ENCODE measurements at places on chromosomes 11 and 22. TPM values are rescaled to one million over a fixed set of nuclear protein-coding genes. Genes with fewer than 3 reads are reported as not detected.

DNA sequence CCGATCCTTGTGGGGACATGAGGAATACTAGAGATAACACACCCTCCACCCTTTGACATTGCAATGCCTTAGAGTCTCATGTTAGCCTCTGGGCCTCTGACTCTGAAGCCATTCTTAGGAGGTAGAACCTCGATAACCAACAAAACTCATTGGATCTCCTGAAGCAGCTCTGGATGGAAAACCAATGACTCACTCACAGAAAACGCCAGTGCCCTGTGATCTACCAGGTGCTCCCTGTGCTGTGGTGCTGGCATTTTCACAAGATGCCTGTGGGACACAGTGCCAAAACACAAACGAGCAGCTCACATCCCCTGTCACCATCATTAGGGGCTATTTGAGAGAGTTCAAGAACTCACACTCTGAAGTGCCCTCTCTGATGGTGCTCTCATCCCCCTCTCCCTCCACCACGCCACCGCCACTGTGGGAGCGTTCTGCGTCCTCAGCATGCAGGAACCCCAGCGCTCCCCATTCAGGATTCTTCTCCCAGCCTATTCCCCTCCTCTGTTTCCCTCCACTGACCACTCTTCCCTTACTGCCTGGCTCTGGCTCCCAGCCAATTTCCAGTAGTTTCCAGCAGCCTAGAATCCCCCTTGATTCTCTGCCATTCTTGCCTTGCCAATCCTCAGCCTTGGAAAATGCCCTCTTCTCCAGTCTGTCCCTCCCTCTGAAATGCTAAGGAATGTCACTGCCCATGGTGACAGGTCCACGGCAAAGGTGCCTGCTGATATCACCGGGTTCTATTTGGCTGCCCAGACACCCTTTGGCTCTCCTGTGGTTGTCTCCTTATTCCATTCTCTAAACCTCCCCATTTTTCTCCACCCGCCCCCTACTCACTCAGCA is 4.7 kb upstream of the POLD4 start:
- DNase-seq, result no peak

DNA sequence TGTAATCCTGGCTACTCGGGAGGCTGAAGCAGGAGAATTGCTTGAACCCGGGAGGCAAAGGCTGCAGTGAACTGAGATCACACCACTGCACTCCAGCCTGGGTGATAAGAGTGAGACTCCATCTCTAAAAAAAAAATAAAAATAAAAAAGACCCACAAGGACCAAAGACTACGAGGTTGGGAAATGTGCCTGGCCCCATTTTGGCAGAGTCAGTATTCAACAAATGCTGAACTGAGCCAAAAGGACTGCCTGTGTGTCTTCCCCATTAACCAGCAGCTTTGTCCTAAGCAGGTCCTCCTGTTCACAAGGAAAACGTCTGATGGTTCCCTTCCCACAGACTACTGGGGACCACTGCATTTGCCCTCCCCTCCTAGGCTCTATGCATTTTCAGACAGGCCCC is 27.6 kb downstream of the ADORA2A start:
- no peak for DNase-seq

- DNase-seq, result no peak
Measured at GRCh38 chr11:79794057-79794456, 353.2 kb upstream of the TENM4 start.

- DNase-seq, result no peak
Measured at GRCh38 chr11:30059172-30059815, 42.5 kb upstream of the KCNA4 start.

GRCh38 chr22:36636916-36637315 is 66.6 kb downstream of the CACNG2 start:
- no peak for DNase-seq

GRCh38 chr11:119759324-119759723 is 30.3 kb upstream of the NECTIN1 start:
- DNase-seq, result no peak

DNA sequence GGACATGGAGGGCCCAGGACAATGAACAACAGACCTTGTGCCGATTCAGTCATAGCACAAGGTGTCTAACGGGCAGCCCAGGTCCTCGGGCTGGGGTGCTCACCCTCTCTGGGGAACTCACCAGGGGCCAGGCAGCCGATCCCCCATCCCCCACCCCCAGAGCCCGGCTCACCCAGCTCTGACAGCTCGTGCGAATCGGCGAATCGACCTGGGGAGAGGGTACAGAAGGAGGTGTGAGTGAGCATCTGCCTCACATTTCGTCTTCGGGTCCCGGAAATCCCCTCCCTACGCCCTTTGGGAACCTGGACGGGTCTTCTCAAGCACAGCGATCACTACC is 423 bp downstream of the PEX16 start:
- no peak for DNase-seq

DNA sequence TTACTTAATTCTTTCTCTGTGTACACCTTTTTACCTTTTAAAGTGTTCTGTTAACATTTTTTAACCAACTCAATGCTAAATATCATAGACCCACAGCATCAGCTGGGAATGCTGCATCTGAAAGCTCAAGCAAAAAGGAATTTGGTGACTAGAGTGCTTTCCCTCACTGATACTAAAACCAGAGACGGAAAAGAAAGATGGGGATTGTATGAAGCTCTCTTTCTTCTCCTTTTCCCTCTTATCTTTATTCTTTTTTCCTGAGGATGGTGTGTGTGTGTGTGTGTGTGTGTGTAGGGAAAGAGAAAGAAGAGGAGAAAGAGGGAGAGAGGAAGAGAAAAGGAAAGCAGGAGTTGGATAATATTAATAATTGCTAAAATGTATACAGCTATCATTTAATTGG is 4.1 kb upstream of the SIK2 start:
- DNase-seq, result no peak

DNA sequence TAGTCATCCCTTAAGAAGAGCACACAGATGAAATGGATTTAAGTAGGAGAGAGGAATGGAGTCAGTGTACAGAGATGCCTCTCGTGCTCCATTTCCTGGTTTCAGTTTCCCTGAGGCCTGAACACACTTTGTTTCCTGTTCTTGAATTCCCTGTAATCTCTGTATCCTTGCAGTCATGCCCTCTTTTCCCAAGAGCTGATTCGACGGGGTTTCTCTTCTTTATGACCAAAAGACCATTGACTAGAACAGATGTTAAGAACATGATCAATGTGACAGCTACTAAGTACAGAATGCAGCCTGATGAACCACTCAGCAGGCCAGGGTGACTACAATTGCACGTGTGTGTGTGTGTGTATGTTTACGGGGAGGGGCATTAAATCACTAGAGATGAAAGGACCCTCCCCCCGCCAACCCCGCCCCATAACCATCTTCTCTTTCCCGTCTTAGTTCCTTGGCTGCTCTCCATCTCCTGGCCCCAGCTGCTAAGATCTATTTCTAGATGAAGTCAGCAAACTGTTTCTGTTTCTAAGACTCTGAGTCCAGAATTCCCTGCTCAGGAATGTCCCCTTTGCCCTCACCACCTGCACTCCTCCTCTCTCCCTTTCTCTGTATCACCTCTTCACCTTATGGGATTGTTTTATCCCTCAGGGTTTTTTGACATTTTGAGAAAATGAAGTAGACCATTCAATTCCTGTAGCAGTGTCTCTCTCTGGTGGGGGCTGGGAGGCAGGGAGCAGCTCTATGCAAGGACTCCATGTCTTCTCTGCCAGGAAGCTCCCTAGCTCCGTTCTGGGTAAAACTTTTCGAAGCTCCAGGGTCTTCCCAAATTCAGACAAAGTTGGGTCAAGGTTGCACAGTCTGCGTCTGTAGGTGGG is 26.0 kb downstream of the SLC22A6 start:
- DNase-seq, result no peak

DNA sequence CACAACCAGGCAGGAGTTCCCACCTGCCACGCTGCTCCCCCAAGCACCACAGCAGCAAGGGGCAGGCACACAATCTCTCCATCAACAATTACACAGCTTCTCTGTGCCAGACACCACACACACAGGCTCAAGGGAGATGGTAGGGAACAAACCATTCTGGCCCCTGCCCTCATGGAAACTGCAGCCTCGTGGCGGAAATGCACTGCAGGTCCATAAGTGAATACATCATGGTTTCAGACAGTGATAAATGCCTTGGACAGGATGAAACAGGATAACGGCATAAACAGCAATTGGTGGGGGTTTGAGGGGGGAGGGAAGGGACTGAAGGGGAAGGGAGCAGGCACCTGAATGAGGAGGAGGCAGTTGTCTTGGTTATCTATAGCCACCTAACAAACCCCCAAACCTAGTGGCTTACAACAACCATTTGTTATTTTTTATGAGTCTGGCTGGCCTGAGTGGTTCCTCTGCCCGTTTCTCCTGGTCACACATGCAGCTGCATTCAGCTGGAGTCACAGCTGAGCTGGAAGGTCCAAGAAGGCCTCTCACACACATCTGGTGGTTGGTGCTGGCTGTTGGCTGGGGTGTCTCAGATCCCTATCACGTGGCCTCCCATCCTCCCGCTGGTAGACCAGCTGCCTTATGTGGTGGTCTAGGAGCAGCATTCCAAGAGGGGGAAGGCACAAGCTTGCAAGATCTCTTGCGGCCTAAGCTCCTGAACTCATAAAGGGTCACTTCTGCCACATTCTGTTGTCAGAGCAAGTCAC is 15.0 kb upstream of the YWHAH start:
- peak; percentile 65 for DNase-seq

- DNase-seq, result no peak
Measured at GRCh38 chr22:34829485-34829884, 236.5 kb upstream of the ISX start.

- DNase-seq, result no peak
Measured at GRCh38 chr11:35836205-35836604, 107.7 kb upstream of the LDLRAD3 start.

GRCh38 chr22:37163575-37164504 is 14.1 kb upstream of the IL2RB start:
- peak; percentile 43 for DNase-seq

DNA sequence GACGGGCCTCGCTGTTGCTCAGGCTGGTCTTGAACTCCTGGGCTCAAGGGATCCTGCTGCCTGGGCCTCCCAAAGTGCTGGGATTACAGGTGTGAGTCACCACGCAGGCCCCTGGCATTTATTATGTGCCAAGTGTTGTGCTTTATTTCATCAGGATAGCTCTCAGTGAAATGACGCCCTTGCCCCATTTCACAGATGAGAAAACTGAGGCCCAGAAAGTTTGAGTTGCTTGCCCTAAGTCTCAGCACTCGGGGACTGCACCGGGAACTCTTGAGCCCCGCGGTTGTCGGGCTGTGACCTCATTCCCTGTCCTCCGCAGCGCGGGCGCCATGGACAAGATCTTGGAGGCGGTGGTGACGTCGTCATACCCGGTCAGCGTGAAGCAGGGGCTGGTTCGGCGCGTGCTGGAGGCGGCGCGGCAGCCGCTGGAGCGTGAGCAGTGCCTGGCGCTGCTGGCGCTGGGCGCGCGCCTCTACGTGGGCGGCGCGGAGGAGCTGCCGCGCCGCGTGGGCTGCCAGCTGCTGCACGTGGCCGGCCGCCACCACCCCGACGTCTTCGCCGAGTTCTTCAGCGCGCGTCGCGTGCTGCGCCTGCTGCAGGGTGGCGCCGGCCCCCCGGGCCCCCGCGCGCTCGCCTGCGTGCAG is 7.3 kb downstream of the USP35 start:
- DNase-seq, result no peak

GRCh38 chr11:1742371-1742770 is 8.0 kb downstream of the IFITM10 start:
- no peak for DNase-seq

- DNase-seq, result no peak
Measured at GRCh38 chr11:112784323-112785073, 176.7 kb upstream of the NCAM1 start.

DNA sequence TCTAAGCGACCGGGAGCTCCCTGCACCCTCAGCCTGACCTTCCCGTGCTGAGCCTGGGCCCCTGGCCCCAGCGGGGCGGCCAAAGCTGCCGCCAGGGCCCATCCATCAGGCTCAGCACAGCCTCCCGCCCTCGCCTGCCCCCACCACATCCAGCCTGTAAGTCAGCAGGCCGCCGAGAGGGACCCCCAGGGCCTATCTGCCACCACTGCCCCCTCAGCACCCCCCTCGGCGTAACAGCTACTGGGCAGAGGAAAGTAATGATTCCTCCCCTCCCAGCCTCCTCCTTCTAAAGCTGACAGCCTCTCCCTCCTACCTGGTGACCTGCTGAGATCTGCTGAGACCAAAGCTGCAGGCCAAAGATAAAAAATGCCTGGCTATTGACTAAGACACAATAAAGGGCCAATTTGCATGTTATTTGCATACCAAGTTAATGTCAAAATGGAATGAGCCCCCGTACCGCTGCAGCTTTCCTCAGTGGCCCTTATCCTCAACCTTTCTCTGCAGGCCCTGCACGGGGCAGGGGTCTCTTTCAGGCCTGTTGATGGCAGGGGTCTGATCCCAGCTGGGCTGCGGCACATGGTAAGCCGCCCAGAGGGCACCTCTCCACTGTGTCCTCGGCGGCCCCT is 51.6 kb downstream of the RPUSD4 start:
- no peak for DNase-seq

GRCh38 chr11:116879800-116880625 is 42.6 kb upstream of the APOA1 start:
- no peak for DNase-seq

FIBP gene
- polyA plus RNA-seq, result 77.7 TPM

OR5M11 gene
- polyA plus RNA-seq, result not detected

CRYBB3 gene
- 0.38 TPM for polyA plus RNA-seq

GRK3 gene
- 21.6 TPM for polyA plus RNA-seq

SCT gene
- polyA plus RNA-seq, result 2.3 TPM

SCN4B gene
- 10.1 TPM for polyA plus RNA-seq

BACE1-AS gene
- polyA plus RNA-seq, result 24.1 TPM

USH1C gene
- polyA plus RNA-seq, result 0.60 TPM

CST6 gene
- polyA plus RNA-seq, result 0.21 TPM

MIAT gene
- 2.3 TPM for polyA plus RNA-seq

PSMD13 gene
- polyA plus RNA-seq, result 157 TPM

SYT8 gene
- 0.64 TPM for polyA plus RNA-seq

Measured in left lung (tissue), 14 donors.